Fibroblast of upper back skin (primary cell): ENCODE measurements at places on chromosomes 1 and 21.

DNA sequence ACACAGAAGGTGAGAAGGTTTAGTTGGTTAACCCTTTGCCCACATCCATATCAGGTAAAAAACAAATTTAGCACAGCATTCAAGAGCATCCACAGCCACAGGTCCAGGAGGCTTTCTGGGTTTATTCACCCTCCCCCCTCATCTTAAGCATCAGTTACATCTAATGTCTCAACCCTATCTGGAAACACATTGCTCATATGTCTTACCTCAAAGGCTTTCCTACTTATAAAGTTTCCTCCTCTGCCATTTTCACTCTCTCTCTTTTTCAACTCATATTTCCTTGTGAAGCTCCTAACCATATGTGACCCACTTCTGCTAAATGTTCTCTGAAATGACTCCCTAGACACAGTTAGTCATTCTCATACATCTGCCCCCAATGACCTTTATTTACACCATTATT is 47.9 kb upstream of the RUNX1 start:
- peak; percentile 14 for DNase-seq

- DNase-seq, result no peak
Measured at GRCh38 chr1:92943502-92943847, 17.8 kb downstream of the DIPK1A start.

DNA sequence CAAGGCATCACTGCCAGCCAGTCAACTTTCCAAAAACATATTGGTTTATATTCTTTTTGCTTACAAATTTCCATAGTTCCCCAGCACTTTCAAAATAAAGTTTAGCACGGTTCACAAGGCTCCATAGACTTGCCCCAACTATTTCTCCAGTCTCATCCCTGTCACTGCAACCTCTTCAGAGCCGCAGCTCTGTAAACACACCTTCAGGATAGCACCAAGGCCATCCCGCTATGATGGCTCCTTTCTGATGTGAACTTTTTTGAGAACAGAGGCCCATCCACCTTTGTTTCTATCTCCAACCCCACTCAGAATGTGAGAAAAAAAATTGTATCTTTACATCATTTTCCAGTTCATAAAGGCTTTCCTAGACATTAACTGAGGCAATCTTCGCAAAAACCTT is 26.3 kb downstream of the PGM1 start:
- no peak for DNase-seq

DNA sequence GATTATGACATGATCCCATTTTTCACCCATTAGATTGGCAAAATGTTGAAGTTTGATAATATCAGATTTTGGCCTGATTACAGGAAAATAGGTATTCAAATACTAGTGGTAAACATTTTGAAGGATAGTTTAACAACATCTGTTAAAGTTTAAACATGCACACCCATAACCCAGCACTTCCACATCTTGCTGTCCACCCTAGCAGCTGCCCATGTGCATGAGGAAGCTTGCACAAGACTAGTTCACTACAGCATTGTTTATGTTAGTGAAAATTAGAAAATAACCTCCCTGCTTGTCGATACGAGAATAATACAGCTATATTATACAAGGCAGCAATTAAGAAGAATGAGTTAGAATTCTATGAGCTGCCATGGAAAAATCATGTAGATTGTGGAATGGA is 127.6 kb downstream of the C1orf21 start:
- DNase-seq, result no peak

DNA sequence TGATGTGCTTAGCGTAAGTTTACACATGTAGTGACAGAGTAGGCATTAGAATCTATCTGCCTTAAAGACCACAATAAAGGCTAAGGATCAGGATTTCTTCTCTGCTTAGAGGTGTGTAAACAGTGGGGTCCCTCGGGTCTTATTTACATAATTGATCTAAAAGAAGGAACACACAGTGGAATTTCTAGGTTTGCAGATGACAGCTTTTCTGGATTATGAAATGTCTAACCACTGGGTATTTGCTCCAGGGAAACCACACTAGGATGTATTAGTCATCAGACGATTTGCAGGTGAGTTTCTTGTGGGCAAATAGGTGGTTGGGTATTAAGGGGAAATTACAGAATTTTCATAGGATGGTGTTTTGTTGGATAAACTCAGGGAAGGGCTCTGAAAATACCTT is 5.8 kb downstream of the LRRC8D start:
- no peak for DNase-seq
